Stimulated activated CD4-positive, alpha-beta T cell treated with anti-CD3 and anti-CD28 coated beads, Interleukin-1b, Interleukin-23, amount 100 ng/mL, for 1 hour (primary cell): ENCODE measurements at places on chromosomes 6 and 20.

- DNase-seq, result no peak
Measured at GRCh38 chr6:27133281-27134227, 113.9 kb upstream of the PRSS16 start.

DNA sequence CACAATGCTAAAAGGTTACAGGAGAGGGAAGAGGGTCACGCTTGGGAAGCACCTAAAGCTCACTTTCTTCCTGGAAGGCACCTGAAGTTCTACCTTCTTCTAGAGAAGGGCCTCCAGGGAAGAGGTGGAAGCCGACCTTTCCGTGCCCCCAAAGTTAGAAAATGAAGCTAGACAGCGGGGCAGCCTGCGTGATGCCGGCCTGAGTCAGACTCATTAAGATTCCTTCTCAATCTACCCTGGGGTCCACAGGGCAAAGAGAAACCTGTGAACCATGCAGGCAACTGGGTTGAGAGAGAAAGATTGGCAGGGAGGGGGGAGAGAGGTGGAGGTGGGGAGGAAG lies 54.8 kb upstream of the CCDC167 start:
- DNase-seq, result no peak

DNA sequence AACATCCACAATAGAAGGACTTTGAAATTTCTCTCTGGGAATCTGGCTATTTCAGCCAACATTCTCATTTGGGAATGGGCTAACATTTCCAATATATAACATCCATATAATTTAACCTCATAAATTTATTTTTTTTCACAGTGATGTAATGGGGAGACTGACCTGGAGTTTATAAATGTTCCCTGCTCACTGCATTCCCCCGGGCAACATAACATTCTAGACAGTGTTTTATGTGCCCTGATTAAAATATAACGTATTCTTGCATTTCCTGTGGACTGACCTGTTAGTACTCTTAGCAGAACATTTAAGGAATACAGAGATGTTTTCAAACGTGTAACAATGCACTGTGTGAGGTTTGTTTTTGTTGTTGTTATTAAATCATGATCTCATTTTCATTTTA lies 20.9 kb downstream of the TSHZ2 start:
- DNase-seq, result no peak

- DNase-seq, result no peak
Measured at GRCh38 chr20:39302312-39302711, 340.2 kb downstream of the DHX35 start.

DNA sequence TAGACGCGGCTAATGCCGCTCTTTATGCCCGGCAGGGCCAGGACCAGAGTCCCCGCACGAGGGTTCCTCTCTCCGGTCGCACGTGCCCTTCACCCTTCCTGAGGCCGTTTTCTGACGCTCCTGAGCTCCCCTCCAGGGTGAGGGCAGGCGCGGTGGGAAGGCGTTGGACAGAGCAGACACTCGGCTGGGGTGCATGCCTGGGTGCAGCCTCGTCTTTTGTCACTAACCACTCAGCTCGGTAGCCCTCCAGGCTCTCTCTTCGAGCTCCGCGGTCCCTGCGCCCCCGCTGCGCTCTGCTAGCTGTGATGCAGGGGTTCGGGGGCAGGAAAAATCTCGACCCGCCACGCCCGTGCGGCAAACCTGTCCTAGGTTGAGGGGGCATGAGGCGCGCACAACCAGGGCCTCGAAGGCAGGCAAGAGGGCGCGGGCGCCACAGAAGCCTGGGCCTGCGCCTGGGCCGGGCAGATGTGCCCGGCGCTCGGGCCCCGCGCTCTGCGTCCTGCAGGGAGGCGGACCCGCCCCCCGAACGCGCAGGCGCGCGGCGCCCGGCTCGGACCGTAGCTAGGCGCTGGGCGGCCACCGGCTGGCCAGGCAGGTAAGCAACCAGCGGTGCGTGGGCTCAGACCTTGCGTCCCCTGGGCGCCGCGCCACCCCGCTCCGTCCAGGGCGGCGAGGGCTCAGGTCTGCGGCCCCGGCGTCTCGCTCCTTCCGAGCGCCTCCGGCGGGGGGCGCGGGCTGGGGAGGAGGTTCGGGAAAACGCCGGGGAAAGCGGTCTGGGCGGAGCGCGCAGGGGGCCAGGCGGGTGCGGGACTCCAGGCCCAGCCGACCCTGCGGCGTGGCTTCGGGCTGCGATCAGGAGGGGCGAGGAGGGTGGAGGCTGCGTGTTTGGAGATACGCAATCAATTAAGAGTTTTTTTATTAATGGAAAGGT lies at the start of gene L3MBTL1:
Gene L3MBTL1 (plus strand): TSS at position 548 of the 931 bp plus-strand sequence. CDS start 5,807 bp downstream, outside the sequence.
- no peak for DNase-seq

DNA sequence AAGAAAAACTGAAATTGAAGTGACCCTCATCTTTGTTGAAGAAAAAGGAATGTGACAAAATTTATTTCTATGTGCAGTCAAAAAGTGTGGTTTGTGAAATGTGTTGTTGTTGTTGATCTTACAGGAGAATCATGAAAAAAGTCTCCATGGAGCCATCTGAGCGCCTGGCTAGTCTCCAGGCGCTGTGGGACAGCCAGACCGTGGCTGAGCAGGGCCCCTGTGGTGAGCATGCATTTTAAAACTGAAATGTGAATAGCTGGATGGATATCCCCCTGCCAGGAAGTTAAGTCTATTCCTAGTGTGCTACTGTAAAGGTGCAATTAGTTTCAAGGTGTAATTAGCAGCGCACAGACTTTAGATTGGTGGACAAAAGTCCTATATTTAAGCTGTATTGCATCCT lies 170.6 kb downstream of the CARMIL1 start:
- DNase-seq, result no peak

- no peak for DNase-seq
Measured at GRCh38 chr6:126786262-126786661, 332.2 kb upstream of the RSPO3 start.

- DNase-seq, result no peak
Measured at GRCh38 chr6:149150801-149151398, 166.6 kb upstream of the TAB2 start.

- DNase-seq, result no peak
Measured at GRCh38 chr6:152329638-152330448, 307.3 kb downstream of the SYNE1 start.
